Activated T-cell treated with anti-CD3 and anti-CD28 coated beads for 48 hours (primary cell): ENCODE measurements at places on chromosomes 7 and 10.

GRCh38 chr10:12768156-12769100, 233.1 kb downstream of the CCDC3 start:
- DNase-seq = no peak

DNA sequence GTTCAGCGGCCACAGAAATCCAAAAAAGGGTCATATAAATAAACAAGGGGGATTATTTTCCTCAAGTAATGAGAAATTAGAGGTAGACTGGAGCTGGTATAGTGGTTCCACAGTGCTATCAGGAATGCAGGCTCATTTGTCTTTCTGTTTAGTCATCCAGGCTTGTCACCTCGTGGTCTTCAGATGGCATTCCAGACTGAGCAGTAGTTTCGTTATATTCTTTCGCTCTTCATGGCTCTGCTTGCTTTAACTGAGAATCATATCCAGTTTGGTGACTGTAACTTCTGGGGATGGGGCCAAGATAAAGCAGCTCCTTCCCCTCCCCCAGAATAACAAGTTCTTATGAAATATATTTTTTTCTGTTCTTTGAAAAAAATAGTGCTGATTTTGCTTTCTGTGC, 9.5 kb downstream of the ANKIB1 start:
- no peak for DNase-seq

DNA sequence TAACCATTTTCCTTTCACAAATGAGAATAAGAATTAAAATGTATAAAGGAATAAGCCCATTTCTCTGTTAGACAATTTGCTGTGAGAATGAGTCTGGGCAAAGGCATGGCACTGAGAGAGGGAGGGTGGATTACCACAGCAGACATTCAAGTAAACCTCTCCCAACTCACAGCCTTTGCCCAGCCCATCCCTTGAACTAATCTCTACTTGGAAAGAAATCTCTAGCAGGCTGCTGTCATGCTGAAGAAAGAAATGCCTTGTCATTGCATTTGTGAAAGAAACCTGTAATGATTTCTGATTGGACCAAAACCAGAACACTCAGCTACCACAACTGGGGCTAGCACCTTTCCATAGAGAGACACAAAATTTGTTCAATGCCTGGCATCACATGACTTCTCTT, 39.2 kb downstream of the CH25H start:
- no peak for DNase-seq

DNA sequence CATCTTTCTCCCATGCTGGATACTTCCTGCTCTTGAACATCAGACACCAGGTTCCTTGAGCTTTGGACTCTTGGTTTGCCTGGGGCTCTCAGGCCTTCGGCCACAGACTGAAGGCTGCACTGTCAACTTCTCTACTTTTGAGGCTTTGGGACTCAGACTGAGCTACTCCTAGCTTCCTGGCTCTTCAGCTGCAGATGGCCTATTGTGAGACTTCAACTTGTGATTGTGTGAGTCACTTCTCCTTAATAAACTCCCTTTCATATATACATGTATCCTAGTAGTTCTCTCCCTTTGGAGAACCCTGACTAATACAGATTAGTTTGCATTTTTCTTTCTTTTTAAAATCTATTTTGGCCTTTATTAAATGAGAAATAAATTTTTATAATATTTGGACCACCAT, 276.2 kb upstream of the SEMA3C start:
- DNase-seq = no peak

DNA sequence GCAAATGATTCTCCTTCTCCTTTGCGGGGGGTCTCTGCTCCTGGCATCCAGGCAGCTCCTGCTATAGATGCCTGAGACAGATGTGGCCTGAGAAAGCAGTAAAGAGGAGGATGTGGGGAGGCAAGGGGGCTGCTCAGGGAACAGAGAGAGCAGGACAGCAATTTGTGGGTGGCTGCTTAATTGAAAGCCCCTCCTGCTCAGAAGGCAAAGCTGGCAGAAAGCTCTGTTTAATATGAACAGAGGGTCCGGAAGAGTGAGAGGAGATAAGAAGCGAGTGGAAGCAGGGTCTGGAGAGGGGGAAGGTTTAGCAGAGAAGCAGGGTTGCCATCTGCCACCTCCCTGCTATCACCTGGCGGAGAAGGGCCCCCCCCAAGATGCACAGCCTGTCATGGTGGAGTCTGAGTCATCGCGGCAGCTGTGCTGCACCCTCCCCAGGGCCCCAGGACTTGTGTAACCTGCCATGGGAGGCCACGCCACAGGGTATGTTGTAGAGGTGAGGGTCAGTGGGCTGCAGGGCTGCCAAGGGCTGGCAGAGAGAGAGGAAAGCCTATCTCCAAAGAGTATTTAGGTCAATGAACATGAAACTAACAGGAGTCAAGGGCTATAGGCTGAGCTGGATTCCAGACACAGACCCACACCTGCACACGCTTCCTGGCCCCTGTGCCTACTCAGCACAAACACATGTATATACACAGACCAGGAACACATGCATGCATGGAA, 1109.8 kb upstream of the AUTS2 start:
- no peak for DNase-seq

GRCh38 chr7:28029051-28029450, 151.5 kb downstream of the JAZF1 start:
- DNase-seq = no peak

GRCh38 chr10:34137201-34137600, 677.9 kb downstream of the PARD3 start:
- no peak for DNase-seq

- DNase-seq = no peak
Observed at GRCh38 chr10:75408509-75408875, 6.9 kb upstream of the ZNF503 start.
